Pons (tissue), 1 donor: ENCODE measurements at places on chromosomes 2 and 18.
A peak's percentile ranks its signal among the peaks of the same experiment; 100 is the strongest.

DNA sequence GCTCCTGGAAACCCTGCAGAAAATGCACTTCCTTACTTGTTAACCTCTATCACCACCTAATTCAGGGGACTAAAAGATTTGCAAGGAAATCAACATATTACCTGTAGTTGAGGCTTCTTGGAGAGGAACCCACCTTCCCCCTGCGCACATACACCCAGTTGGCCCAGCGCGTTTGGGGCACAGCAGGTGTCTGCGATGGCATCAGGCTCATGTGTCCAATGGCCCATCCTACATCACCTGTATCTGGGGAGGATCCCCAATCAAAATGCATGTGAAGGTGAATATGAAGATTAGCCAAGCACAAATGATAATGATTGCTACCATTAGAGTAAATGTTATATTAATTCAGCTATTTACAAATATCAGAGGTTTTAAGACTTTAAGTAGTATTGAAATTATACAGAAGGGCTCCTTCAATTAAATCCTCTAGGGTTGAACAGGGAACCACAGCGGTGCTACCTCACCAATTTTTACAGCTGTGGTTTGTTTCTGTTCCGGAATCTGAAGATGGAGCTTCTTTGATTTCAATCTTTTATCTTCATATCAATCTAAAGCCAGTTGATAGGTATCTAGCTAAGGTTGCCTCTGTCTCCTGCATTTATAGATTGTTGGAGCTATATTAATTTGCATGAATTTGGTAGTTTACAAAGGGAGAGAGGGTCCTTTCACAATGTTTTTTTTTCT lies 486.0 kb downstream of the RNF144A start:
- no peak for DNase-seq

- no peak for DNase-seq
These were observed 40.6 kb downstream of the KIAA2012 start for GRCh38 chr2:202113571-202114142.

DNA sequence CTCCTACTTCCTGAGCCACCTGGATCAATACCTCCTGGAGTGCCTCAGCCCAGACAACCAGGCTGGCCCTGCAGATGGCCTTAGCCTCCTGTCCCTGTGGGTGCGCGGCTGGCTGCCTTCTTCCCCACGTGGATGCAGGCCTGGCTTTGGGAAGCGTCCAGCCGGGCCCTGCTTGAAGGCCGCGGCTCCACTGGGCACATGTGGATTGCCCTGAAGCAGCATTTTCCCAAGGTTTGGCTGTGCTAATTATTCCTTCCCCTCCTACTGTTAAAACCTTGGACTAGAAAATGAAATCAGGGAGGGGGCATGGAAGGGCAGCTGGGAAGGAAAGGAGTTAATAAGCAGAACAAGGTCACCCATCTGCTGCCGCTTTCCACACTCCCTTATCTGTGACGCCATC lies 143.0 kb upstream of the GATA6 start:
- no peak for DNase-seq

DNA sequence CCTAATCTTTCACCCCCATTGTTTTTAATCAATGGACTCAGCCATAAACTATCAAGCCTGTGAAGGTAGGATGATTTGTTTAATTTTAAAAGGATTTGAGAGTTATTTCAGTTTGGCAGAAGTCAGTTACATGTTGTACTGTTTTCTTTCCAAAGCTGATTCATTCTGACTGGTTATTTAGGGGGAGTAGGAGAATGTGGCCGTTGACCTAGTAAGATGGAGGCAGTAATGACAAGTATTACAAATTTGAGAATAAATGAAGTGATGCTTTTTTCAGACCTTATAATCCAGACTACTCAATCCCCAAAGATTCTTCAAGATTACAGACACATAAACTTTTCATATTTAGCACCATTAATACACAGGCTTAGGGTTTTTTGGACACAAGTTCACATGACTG lies 4.3 kb downstream of the EPHA4 start:
- DNase-seq = no peak

DNA sequence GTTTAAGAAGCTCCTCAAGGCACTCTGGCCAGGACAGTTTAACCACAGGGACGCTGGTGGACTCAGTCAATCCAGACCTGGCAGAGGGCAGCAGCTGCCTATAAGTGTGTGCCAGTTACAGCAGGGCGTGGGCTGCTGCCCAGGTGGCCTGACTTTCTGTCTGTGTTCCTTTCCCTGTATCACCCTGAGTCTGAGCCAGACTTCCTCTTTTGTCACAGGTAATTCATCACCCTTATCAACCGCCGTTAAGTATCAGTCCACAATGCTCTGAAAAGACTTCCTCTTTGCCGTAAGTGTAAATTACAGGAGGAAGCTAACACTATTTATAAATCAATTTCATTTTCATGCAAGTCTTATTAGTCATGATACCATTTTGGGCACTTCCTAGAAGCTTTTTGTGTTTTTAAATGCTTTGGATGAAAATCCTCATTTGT lies 7.0 kb downstream of the LPIN1 start:
- DNase-seq = peak; percentile 28
